ENCODE measurements at places on chromosomes 2 and 18.
A peak's percentile ranks its signal among the peaks of the same experiment; 100 is the strongest.

DNA sequence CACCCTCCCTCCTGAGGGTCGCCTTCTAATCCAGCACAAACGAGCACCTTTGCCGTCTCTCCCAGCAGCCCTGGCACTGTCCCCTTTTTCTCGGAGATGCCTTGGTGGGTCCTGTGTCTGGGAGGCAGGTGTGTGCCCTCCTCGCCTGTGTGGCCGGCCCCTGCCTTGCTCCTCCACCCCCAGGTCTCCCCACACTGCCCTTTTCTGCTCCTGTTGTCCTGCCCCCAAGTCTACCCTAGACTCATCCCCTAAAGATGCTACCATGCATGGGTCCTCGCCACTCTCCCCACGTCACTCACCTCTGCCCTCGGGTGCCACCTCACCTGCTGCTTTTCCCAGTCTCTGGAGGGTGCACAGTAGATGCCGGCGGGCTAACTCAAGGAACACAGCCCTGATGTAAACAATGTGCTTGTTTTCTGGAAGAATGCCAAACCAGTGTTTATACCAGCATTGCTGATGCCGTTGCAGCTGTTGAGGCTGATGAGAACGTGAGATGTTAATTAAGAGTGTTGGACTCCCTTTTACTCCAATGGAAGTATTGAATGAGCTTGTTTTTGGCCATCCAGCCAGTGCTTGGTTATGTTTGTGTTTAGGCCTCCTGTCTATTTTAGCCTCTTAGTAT is 223.1 kb downstream of the AGAP1 start:
- DNase-seq = no peak

DNA sequence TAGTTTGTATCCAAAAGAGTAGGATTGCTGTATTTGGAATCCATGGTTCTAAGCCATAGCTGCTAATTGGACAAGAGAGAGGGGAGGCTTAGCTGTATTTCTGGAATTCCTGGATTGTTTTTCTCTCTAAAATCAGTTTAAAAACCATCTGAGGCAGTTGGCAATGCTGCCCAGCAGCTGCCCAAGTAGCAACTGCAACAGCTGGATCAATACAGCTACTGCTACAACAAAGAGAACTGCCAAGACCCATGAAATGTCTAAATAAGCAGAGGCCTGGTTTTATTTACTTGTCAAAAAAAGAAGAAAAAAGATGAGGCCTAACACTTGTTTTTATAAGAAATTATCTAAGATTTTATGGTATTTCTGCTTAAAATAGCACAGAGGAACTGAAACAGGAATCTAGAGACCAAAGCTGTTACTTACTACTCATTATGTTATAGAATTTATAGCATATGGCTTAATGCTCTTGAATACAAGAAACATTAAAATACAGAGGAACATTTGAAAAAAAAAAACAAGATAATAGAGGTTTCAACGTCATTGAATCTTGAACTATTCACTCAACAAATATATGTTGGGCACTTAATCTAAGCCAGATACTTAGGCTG is 39.1 kb downstream of the TMEFF2 start:
- no peak for DNase-seq

- no peak for DNase-seq
These were observed 43.9 kb downstream of the ACVR2A start for GRCh38 chr2:147888680-147889079.

DNA sequence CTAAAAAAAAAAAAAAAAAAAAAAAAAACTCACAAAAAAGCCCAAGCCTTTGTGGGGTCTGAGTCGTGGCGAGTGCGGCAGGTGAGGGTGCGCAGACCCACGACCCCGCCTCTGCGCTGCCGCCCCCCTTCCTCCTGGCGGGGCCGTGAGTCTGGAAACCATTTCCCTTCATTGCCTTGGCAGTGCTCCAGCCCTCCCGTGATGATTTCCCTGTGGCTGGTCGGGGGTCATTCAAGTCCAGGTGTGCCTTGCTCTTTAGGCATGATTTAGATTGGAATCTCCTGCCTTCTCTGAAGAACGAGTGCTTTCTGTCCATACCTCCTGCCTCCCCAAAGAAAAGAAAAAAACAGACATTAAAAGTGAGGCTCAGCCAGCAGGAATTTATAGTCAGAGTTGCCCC is 161.8 kb downstream of the FAM210A start:
- peak; percentile 65 for DNase-seq

DNA sequence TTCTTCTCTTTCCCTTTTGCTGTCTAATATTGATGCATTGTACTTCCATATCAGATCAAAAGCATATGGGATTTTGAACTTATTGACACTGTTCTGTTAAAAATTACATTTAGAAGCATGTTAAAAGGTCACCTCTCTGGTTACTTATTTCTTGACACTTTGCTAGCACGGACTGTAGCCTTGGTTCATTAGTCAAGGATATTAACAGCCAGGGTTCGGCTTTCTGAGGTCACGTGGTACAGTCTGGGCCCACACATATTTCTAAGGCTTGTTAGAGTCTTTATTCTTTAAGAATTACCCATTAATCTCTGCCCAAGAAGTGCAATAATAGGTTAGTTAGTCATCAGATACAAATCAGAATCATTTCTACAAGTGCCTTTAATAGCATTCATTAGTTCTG is 1035.8 kb upstream of the FANCL start:
- DNase-seq = no peak

GRCh38 chr2:7346336-7346735 is 429.1 kb downstream of the RNF144A start:
- no peak for DNase-seq

DNA sequence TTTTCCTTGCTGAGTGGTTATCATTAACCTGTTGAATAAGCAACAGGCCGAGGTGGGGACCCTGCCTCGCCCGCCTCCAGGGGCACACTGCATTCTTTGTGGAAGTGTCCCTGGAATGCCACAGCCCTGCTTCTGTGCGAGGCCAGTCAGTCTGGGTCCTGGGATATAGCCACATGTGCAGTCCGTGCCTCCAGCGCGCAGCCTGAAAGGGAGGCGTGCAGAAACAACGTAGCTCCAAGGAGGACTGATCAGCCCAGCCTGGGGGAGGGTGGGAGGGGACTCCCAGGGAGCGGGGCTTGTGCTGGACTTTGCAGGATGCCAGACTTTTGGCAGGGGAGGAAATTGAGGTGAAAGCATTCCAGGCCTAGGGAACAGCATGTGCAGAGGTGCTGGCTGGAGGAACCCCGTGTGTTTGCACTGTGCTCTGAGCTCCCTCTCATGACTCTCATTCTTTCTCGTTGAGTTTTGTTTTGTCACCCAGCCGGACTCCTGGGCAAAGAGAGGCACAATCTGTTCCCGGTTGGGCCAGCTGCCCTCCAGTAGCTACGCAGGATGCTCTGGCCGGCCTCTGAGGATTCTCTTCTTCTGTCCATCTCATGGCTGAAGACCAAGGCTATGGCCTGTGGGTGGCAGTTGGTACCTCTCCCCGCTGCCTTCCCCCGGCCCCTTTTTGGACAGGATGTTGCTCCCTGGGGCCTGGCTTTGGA is 39.7 kb downstream of the HPCAL1 start:
- no peak for DNase-seq

DNA sequence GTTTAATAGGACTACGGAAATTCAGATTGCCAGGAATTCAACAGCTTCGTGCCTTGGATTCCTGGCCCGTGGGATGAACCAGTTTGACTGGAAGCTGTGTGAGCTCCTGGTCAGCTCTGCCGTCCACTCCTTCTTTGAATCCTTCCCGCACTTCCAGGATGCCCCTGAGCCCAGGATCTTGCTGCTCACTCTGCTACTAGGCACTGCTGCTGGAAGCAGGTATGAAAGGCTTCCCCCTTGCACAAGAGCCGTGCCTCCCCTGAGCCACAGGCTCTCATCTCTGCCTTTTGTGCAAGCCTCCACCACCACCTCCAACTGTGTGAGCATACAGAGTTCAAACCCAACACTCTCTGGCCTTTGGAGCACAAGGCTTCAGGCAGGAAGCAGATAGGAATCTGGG is 34.9 kb downstream of the EN1 start:
- no peak for DNase-seq

DNA sequence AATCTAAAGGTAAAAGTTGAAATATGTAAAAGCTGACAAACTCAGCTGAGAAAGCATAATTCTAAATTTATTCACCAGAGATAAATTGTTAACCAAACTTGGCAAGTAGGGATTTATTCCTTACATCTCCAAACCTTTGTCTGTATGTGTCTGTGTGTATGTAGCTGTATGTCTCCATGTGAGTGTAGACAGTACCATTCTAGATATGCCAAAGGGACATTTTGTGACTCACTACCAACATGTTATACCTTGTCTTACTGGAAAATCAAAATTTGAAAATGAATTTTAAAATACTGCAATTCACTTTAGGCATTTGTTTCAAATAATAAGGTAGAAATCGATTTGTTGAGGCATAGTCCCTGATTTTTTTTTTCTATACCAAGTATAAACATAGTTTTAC is 102.1 kb downstream of the ABCA12 start:
- no peak for DNase-seq

GRCh38 chr18:54736981-54737380 is 91.3 kb upstream of the RAB27B start:
- no peak for DNase-seq

GRCh38 chr2:114237331-114237730 is 205.1 kb upstream of the DPP10 start:
- no peak for DNase-seq

DNA sequence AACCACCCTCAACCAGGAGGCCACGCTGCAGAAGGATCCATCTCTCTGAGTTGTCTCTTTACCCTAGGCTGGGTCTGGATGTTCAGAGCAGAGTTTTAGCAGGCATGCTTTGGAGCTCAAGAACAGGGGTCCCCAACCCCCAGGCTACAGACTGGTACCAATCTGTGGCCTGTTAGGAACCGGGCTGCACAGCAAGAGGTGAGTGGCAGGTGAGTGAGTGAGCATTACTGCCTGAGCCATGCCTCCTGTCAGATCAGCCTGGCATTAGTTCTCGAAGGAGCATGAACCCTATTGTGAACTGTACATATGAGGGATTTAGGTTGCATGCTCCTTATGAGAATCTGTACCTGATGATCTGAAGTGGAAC is 172.5 kb downstream of the UXS1 start:
- DNase-seq = no peak

GRCh38 chr2:112482309-112483041 is 519 bp downstream of the TTL start:
- DNase-seq = peak; percentile 67

- DNase-seq = no peak
These were observed 140.7 kb downstream of the LAMA1 start for GRCh38 chr18:6976935-6977334.

- peak; percentile 68 for DNase-seq
These were observed 593 bp upstream of the ACTR2 start for GRCh38 chr2:65227020-65227455.

DNA sequence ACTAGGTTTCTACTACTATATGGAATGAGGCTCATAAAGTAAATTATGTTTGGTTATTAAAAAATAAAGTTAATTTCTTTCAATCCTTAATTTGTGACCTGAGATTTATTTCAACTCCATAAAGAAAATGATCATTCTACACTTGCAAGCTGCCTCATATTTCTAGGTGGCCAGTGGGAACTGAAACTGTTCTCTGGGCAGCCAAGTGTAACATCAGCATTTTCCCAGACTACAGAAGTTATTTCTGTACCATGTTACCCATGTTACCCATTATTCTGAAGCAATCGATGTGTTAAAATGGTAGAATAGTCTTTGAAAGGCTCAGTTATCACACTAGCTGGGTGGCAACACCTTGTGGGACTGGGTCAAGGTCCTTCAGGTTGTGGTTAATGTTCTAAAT is 139.3 kb upstream of the FBXO11 start:
- DNase-seq = no peak

All from mucosa of descending colon (tissue), 3 donors.